ENCODE measurements at places on chromosomes 3 and 15.

DNA sequence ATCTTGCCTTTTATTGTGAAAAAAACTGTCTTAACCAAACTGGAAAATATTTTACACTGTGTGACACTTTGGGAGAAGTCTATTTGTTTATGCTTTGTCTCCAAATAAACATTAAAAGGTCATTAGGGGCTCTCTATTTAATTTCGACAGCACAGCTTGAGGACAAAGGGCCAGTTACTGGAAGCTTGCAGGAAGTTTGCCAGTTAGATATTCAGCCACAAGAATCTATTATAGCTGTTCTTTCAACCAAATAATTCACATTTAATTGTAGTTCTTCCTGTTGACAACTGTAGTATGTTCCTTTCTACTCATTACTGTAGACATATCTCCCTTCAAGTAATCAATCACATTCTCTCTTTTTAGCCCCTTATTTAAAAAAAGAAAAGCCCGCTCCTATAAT is 6.1 kb downstream of the CP start:
- no peak for DNase-seq

DNA sequence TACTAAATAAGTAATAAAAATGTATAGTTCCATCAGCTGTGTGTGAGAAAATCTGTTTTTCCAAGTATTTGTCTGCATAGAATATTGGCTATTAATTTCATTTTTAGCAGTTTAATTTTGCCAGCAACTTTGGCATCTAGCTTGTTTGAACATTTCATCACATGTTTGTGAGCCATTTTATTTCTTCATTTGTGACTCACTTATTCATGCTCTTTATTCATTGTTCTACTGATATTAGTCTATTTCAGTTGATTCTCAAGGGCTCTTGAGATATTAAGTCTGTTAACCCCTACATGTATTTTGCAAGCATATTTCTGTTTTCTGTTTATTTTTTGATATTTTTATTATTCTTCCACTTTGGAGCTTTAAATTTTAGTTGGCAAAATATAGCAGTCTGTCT is 74.0 kb upstream of the PHLDB2 start:
- no peak for DNase-seq

DNA sequence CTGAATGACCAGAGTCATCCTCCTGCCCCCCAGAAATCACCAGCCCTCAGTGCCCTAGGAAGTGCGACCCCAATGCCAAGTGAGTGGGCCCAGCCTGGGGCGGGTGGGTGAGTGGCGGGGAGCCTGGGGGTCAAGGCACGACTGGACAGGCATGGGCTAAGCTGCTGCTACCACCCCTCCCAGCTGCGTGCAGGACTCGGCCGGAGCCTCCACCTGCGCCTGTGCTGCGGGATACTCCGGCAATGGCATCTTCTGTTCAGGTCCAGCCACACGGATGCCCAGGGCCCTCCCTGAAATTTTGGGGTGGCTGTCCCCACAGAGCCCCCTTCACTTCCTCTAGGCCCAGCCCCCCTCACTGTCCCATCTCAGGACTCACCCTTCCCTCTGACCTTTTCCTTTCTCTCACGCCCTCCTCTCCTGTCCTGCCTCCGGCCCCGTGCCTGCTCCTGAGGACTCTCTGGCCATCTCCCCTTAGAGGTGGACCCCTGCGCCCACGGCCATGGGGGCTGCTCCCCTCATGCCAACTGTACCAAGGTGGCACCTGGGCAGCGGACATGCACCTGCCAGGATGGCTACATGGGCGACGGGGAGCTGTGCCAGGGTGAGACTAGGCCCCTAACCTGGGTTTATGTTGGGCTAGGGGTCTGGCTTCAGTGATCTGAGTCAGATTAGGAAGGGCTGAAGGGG is 17.0 kb downstream of the NT5DC2 start:
- DNase-seq = no peak

DNA sequence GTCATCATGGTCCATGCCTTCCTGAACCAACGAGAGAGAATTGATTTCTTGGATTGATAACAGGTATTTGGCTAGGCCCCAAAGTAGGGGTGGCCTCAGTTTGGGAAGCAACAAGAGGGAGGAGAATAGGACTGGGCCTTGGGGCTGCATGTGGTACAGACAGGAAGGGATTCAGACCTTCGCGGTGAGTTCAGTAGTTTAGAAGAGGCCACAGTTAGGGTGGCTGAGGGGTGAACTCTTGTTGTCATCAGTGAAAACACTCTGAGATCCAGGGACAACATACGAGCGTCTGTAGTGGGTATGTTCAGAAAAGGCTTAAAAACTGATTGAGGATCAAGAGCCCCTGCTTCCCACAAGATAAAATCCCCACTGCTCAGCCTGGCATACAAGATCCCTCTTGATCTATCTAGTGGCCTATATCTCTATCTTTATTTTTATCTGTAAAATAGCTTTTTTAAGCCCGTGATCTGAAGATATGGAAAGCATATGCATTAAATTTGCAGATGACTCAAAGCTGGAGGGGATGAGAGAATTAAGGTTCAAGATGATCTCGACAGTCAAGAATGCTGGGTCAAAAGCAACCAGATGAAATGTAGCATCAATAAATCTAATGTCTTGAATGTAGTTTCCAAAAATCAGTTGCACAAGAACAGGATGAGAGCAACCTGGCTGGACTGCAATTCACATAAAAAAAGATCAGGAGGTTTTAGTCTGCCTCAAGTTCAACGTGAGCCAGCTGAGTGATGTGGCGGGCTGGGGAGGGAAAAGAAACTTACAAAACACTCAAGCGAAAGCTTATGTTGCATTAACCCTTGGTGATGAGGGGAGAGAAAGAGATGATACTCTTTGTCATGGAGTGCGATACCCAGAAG is 221.1 kb upstream of the TLE3 start:
- DNase-seq = no peak

DNA sequence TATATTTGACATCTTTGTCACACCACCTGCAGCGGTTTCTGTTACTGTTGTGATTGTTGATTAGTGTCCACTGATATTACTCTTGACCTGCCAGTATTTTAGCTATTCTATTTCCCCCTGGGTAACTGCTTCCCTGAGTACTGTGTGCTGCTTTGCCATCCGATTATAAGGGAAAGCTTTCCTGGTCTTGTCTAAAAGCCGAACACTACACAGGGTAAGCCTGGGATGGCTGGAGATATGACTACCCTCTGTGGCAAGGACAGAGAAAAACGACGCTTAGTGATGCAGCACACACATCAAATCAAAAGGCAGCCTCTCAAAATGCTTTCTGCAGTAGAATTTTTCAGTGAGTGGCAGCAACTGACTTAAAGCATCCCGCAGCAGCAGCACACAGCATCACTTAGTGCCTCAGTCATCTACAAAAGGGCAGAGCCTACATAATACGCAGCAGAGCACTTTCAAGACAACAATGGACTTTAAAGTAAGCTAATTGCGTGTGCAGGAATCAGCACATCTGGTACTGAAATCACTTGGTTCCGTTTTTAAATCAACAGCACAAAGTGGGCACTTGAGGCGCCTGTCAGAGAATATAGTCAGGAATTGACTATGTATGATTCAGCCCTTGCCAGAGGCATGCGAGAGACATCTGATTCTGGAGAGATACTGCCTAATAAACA is 656.3 kb upstream of the TGFBR2 start:
- no peak for DNase-seq
